Pancreas (tissue), 10 donors: ENCODE measurements at places on chromosomes 1 and 21. TPM values are rescaled to one million over a fixed set of nuclear protein-coding genes. Genes with fewer than 3 reads are reported as not detected.

- H3K27ac ChIP-seq: no peak overlapping the region
- H3K27me3 ChIP-seq: no peaks in the 10 kb centered on the region
- no peaks in the 10 kb centered on the region for H3K36me3 ChIP-seq
- no peaks in the 10 kb centered on the region for H3K4me1 ChIP-seq
- H3K4me3 ChIP-seq: no peak overlapping the region
Observed at GRCh38 chr1:177589166-177589565, 380.7 kb downstream of the SEC16B start.

- DNase-seq: no peak
- H3K27me3 ChIP-seq: no peaks in the 10 kb centered on the region
- H3K4me3 ChIP-seq: no peak overlapping the region
- no peaks in the 10 kb centered on the region for H3K36me3 ChIP-seq
- no peaks in the 10 kb centered on the region for H3K4me1 ChIP-seq
- no peak overlapping the region for H3K27ac ChIP-seq
Observed at GRCh38 chr1:203177470-203178039, 1.9 kb upstream of the MYBPH start.

- H3K36me3 ChIP-seq: no peaks in the 10 kb centered on the region
- no peak for DNase-seq
- H3K4me1 ChIP-seq: no peaks in the 10 kb centered on the region
- no peak overlapping the region for H3K27ac ChIP-seq
- H3K4me3 ChIP-seq: no peak overlapping the region
Observed at GRCh38 chr1:197451381-197451780, 183.3 kb downstream of the CRB1 start.

GRCh38 chr1:13517193-13517812, 3.5 kb upstream of the LRRC38 start:
- no peak for DNase-seq
- no peaks in the 10 kb centered on the region for H3K4me1 ChIP-seq
- H3K27me3 ChIP-seq: no peaks in the 10 kb centered on the region
- no peaks in the 10 kb centered on the region for H3K36me3 ChIP-seq
- no peak overlapping the region for H3K4me3 ChIP-seq

- H3K27ac ChIP-seq: no peak overlapping the region
- no peaks in the 10 kb centered on the region for H3K27me3 ChIP-seq
- no peaks in the 10 kb centered on the region for H3K4me1 ChIP-seq
- H3K4me3 ChIP-seq: no peak overlapping the region
Observed at GRCh38 chr1:61270107-61270506, 187.7 kb downstream of the NFIA start.

Gene PTGER3
- total RNA-seq: 5.9 TPM

Gene GJA8
- total RNA-seq: not detected

Gene NEGR1
- 5.4 TPM for total RNA-seq

DNA sequence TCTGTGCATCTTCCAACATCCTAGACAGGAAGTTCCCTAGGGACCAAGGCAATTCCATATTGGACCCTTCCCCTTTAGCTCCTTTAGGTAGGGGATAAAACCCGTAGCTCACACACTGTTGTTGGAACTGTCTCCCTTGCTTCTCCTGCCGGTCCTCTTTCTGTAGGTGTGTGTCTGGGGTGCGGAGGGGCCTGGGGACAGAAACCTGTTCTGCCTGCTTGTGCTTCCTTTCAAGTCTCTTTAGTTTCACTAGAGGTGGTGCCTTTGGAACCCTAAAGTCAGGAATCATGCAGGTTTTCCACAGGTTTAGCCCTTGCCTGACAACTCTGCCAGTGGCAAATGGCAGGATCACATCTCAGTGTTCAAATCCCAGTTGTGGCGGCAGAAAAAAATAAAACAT, 74.6 kb upstream of the PTGFRN start:
- H3K4me3 ChIP-seq: no peak overlapping the region
- no peaks in the 10 kb centered on the region for H3K27me3 ChIP-seq
- no peak overlapping the region for H3K27ac ChIP-seq
- no peaks in the 10 kb centered on the region for H3K36me3 ChIP-seq
- H3K4me1 ChIP-seq: peaks cover 28% of the 10 kb centered on the region

DNA sequence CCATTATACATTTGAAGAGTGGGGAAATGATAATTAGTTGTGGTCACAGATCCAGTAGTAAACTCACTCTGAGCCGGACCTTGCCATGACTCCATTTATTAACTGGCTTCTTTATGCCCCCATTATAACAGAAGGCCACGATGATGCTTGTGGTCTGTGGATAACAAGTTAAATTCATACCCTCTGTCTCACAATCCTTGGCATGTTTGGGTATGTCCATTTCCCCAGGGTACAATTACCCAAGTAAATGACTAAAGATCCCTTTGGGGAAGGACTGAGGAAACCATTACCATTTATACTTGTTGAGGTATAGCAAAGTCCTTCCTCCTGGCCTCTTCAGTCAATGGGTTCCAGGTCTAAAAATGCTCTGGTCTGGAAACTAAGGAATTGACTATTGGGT, 7.3 kb upstream of the USP1 start:
- H3K27me3 ChIP-seq: no peaks in the 10 kb centered on the region
- H3K4me3 ChIP-seq: no peak overlapping the region
- DNase-seq: no peak
- no peak overlapping the region for H3K27ac ChIP-seq

Gene OR2T2
- not detected for total RNA-seq

DNA sequence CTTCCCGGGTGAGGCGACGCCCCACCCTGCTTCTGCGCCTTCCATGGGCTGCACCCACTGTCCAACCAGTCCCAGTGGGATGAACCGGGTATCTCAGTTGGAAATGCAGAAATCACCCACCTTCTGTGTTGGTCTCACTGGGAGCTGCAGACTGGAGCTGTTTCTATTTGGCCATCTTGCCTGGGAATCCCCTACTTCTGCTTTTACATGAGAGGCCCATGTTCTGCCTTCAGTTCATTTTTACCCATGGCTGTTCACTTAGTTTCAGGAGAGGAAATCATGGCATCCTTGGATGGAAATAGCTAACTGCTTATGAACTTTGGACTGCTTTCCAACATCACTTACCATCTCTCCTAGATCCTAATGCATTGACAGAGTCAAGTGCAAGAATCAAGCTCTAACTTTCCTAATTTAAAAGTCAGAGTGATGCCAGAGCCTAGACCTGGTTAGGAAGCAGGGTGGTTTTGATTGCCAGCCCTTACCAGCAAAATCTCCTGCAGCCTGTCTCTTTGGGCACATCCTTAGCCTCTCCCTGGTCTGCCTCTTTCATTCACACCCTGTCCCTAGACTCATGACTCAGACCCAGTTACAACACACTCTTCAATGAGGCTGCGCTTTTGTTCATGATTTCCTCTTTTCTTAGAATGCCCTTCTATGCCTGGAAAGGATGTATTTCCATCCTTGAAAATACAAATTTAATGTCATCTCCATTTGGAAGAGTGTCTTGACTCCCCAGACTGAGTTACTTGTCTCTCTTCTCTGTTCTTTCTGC, 137.2 kb downstream of the KCTD3 start:
- no peak for DNase-seq
- H3K4me3 ChIP-seq: no peak overlapping the region
- no peak overlapping the region for H3K27ac ChIP-seq
- H3K4me1 ChIP-seq: no peaks in the 10 kb centered on the region

GRCh38 chr1:191608367-191608766, 549.9 kb upstream of the RGS18 start:
- no peak overlapping the region for H3K27ac ChIP-seq
- no peaks in the 10 kb centered on the region for H3K36me3 ChIP-seq
- H3K4me1 ChIP-seq: no peaks in the 10 kb centered on the region
- H3K27me3 ChIP-seq: no peaks in the 10 kb centered on the region
- no peak overlapping the region for H3K4me3 ChIP-seq

GRCh38 chr1:63277195-63278192, 44.9 kb upstream of the FOXD3 start:
- H3K27ac ChIP-seq: no peak overlapping the region
- no peaks in the 10 kb centered on the region for H3K36me3 ChIP-seq
- DNase-seq: no peak
- H3K4me1 ChIP-seq: no peaks in the 10 kb centered on the region
- H3K27me3 ChIP-seq: no peaks in the 10 kb centered on the region

- no peaks in the 10 kb centered on the region for H3K36me3 ChIP-seq
- peak overlapping the region; percentile 87 for H3K27ac ChIP-seq
- peak; percentile 86 for DNase-seq
- no peaks in the 10 kb centered on the region for H3K27me3 ChIP-seq
- H3K4me3 ChIP-seq: no peak overlapping the region
- H3K4me1 ChIP-seq: peaks cover 14% of the 10 kb centered on the region
Observed at GRCh38 chr1:234969581-234970400, 158.8 kb downstream of the TOMM20 start.

DNA sequence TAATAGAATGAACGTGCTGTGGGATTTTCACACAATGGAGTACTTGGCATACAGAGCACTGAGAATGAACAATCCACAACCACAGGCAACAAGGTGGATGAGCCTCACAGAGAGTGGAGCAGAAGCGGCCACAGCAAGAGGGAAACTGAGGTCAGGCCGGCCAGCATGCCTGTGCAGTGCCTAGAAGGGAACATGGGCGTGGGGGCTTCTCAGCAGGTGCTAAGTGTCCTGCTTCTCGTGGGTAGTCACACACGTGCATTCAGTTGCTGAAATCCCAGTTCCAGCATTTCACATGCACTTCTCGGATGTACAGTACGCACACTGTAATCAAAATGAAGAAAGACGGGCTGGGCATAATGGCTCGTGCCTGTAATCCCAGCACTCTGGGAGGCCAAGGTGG, 33.1 kb downstream of the WDR4 start:
- no peak overlapping the region for H3K27ac ChIP-seq
- H3K4me3 ChIP-seq: no peak overlapping the region
- H3K36me3 ChIP-seq: peaks cover 20% of the 10 kb centered on the region
- no peaks in the 10 kb centered on the region for H3K27me3 ChIP-seq
- no peaks in the 10 kb centered on the region for H3K4me1 ChIP-seq

DNA sequence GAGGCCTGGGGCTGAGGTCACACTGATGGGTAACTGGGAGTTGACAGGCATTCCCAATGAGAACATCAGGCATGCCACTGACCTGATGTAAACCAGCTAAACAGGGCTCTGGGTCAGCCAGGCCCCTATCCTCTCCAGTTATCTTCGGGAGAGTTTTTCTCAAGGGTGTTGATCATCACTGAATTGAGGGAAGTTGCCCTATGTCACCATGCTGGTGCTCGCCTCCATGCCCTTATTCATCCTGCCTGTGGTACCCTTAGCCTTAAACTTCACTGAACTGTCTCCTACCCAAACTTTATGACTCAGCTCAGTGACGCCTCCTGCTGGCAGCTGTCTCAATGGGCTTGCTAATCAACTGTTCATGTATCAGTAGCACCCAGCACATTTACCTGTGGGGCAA, 80.7 kb upstream of the TNR start:
- H3K4me1 ChIP-seq: no peaks in the 10 kb centered on the region
- H3K27ac ChIP-seq: no peak overlapping the region
- DNase-seq: peak; percentile 54
- no peaks in the 10 kb centered on the region for H3K27me3 ChIP-seq
- no peak overlapping the region for H3K4me3 ChIP-seq

DNA sequence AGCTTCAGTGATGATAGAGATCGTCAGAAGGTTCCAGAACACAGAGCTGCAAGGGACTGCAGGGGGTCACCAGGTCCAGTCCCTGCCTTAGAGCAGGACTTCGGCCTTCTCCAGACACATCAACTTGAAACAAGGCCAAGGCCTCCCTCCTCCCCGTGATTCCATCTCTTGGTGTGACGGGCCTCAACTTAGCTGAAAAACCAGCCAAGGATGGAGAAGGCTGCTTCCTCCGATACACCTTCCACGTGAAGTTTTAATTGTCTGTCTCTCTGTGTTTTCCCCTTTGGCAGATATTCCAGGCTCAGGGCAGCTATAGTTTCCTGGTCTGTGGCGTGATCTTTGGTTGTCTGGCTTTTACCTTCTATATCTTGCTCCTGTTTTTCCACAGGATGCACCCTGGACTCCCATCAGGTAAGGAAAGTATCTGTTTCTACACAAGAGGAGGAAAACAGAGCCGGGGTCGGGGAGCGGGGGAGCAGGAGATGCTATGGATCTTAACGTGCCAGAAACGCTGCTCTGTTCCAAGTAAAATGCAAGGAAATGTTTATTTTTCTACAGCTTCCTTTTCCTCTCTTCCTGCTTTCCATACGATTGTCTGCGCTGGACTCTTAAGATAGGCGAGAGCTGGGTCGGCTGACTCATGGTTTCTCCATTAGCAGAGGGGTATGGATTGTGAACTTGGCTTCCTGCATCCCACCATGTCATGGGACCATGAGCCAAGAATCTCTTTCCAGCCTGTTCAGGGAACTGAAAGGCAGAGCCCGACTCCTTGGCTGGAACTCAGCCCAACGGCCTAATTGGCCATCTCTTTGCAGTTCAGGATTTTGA, 32.8 kb downstream of the ELK4 start:
- peak; percentile 23 for DNase-seq
- H3K4me1 ChIP-seq: peaks cover 8% of the 10 kb centered on the region
- H3K4me3 ChIP-seq: no peak overlapping the region

Gene PLEKHA6
- total RNA-seq: 15.6 TPM

GRCh38 chr1:90616395-90616794, 100.7 kb downstream of the BARHL2 start:
- H3K27me3 ChIP-seq: no peaks in the 10 kb centered on the region
- DNase-seq: no peak
- H3K27ac ChIP-seq: no peak overlapping the region
- H3K4me3 ChIP-seq: no peak overlapping the region
- no peaks in the 10 kb centered on the region for H3K4me1 ChIP-seq

GRCh38 chr1:7103361-7103782, 318.1 kb downstream of the CAMTA1 start:
- no peak overlapping the region for H3K4me3 ChIP-seq
- no peak overlapping the region for H3K27ac ChIP-seq
- no peaks in the 10 kb centered on the region for H3K4me1 ChIP-seq

Gene TSPAN1
- 2.1 TPM for total RNA-seq

- H3K4me1 ChIP-seq: peaks cover 17% of the 10 kb centered on the region
- H3K36me3 ChIP-seq: no peaks in the 10 kb centered on the region
- H3K27me3 ChIP-seq: no peaks in the 10 kb centered on the region
- DNase-seq: peak; percentile 68
Observed at GRCh38 chr1:54220004-54220811, 20.2 kb downstream of the MRPL37 start.

DNA sequence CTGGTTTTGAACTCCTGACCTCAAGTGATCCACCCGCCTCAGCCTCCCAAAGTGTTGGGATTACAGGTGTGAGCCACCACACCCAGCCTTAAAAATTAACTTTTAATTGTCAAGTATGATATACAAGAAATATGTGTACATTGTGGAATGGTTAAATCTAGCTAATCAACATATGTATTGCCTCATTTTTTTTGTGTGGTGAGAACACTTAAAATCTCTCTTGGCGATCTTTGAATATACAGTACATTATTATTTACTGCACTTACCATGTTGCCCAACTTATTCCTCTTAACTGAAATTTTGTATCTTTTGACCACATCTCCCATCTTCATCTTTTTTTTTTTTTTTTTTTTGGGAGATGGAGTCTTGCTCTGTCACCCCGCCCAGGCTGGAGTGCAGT, 23.3 kb downstream of the THRAP3 start:
- no peak overlapping the region for H3K27ac ChIP-seq
- no peaks in the 10 kb centered on the region for H3K36me3 ChIP-seq
- H3K4me1 ChIP-seq: peaks cover 19% of the 10 kb centered on the region
- DNase-seq: no peak
- no peaks in the 10 kb centered on the region for H3K27me3 ChIP-seq

- no peak for DNase-seq
- no peak overlapping the region for H3K27ac ChIP-seq
- no peak overlapping the region for H3K4me3 ChIP-seq
- H3K36me3 ChIP-seq: no peaks in the 10 kb centered on the region
Observed at GRCh38 chr1:240516069-240516468, 95.9 kb downstream of the GREM2 start.

- no peak for DNase-seq
- no peaks in the 10 kb centered on the region for H3K27me3 ChIP-seq
- no peak overlapping the region for H3K27ac ChIP-seq
- no peaks in the 10 kb centered on the region for H3K36me3 ChIP-seq
- peaks cover 8% of the 10 kb centered on the region for H3K4me1 ChIP-seq
Observed at GRCh38 chr1:234871710-234872271, 256.8 kb downstream of the TOMM20 start.

Gene RAB13
- total RNA-seq: 36.8 TPM
